ENCODE measurements at places on chromosomes 6 and 20. TPM values are rescaled to one million over a fixed set of nuclear protein-coding genes. Genes with fewer than 3 reads are reported as not detected.

GRCh38 chr6:69232496-69232895 is 564.3 kb downstream of the LMBRD1 start:
- H3K36me3 ChIP-seq = no peaks in the 10 kb centered on the region
- H3K4me3 ChIP-seq = no peak overlapping the region
- no peak for DNase-seq
- H3K27ac ChIP-seq = no peak overlapping the region
- peaks cover 24% of the 10 kb centered on the region for H3K27me3 ChIP-seq

DNA sequence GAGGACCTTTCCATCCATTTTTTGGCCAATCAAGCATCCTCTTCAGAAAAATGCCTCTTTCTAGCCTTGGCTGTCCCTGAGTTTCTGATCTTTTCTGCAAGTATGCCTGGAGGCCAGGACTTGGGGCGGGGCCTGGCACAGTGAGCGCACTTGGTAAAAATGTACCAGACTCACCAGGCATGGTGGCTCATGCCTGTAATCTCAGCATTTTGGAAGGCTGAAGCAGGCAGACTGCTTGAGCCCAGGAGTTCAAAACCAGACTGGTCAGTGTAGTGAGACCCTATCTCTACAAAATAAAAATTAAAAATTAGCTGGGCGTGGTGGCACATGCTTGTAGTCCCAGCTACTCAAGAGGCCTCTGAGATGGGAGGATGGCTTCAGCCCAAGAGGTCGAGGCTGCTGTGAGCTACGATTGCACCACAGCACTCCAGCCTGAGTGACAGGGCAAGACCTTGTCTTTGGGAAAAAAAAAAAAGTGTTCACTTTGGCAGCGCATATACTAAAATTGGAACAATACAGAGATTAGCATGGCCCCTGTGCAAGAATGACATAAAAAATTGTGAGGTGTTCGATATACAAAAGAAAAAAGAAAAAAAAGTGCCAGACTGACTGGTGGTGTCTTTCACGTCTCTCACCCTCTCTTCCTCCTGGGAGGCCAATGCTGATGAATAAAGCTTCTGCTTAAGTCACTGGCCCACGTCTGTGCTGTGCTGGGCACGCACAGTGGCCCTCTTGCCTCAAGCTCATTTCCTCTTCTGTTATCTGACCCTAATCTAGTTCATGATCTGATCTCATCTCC is 18.1 kb upstream of the SLC9A8 start:
- DNase-seq = no peak
- H3K27me3 ChIP-seq = peaks cover 3% of the 10 kb centered on the region
- H3K4me3 ChIP-seq = no peak overlapping the region

GRCh38 chr6:111871207-111871606 is 2.0 kb downstream of the FYN start:
- peaks cover 13% of the 10 kb centered on the region for H3K27me3 ChIP-seq
- peaks cover 45% of the 10 kb centered on the region for H3K4me1 ChIP-seq

- no peaks in the 10 kb centered on the region for H3K27me3 ChIP-seq
- H3K36me3 ChIP-seq = no peaks in the 10 kb centered on the region
- H3K27ac ChIP-seq = no peak overlapping the region
- H3K4me1 ChIP-seq = peaks cover 15% of the 10 kb centered on the region
These were observed 449.4 kb upstream of the PTCHD4 start for GRCh38 chr6:48560408-48560807.

- no peak overlapping the region for H3K4me3 ChIP-seq
- peaks cover 3% of the 10 kb centered on the region for H3K4me1 ChIP-seq
- DNase-seq = no peak
- H3K27ac ChIP-seq = no peak overlapping the region
- no peaks in the 10 kb centered on the region for H3K27me3 ChIP-seq
These were observed 63.4 kb downstream of the STXBP5 start for GRCh38 chr6:147267658-147268057.

- no peak overlapping the region for H3K27ac ChIP-seq
- H3K36me3 ChIP-seq = no peaks in the 10 kb centered on the region
- H3K4me1 ChIP-seq = peaks cover 14% of the 10 kb centered on the region
These were observed 201.5 kb upstream of the ZNF217 start for GRCh38 chr20:53795170-53795569.

GRCh38 chr6:109794201-109794923 is 103.3 kb downstream of the FIG4 start:
- no peak for DNase-seq
- peaks cover 12% of the 10 kb centered on the region for H3K36me3 ChIP-seq
- no peak overlapping the region for H3K4me3 ChIP-seq
- H3K27me3 ChIP-seq = no peaks in the 10 kb centered on the region
- H3K4me1 ChIP-seq = peaks cover 19% of the 10 kb centered on the region

- no peak overlapping the region for H3K27ac ChIP-seq
- H3K4me1 ChIP-seq = peaks cover 37% of the 10 kb centered on the region
- no peak for DNase-seq
- no peaks in the 10 kb centered on the region for H3K27me3 ChIP-seq
- no peaks in the 10 kb centered on the region for H3K36me3 ChIP-seq
These were observed 150.7 kb upstream of the SGK1 start for GRCh38 chr6:134468633-134469032.

DNA sequence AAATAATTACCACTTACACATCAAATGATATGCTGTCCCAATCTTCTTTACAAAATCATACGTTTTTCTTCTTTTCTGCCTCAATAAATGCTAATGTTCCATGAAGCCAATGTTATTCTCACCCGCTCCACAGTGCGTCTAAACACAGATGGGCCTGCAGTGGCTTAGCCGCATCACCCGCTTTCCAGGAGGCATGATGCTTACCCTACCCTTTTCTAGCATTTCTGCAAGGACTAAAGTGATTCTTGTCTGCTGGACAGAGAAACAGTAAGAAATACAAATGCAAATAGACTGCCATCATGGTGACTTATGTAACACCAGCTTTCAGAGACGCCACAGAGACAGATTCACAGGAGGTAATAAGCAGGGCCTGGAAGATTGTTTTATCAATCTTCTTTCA is 104.4 kb downstream of the RNASET2 start:
- no peaks in the 10 kb centered on the region for H3K4me1 ChIP-seq
- peaks cover 4% of the 10 kb centered on the region for H3K27me3 ChIP-seq
- no peak overlapping the region for H3K27ac ChIP-seq
- H3K4me3 ChIP-seq = no peak overlapping the region
- no peak for DNase-seq
- H3K36me3 ChIP-seq = no peaks in the 10 kb centered on the region

GRCh38 chr6:24691550-24691949 is 24.7 kb downstream of the ACOT13 start:
- no peaks in the 10 kb centered on the region for H3K27me3 ChIP-seq
- H3K27ac ChIP-seq = no peak overlapping the region
- H3K4me3 ChIP-seq = no peak overlapping the region
- DNase-seq = no peak
- H3K4me1 ChIP-seq = peaks cover 3% of the 10 kb centered on the region

- peak overlapping the region; percentile 64 for H3K4me3 ChIP-seq
- DNase-seq = no peak
- no peaks in the 10 kb centered on the region for H3K27me3 ChIP-seq
- H3K27ac ChIP-seq = peak overlapping the region; percentile 45
These were observed 55.0 kb downstream of the TRIM38 start for GRCh38 chr6:26017632-26017966.

DNA sequence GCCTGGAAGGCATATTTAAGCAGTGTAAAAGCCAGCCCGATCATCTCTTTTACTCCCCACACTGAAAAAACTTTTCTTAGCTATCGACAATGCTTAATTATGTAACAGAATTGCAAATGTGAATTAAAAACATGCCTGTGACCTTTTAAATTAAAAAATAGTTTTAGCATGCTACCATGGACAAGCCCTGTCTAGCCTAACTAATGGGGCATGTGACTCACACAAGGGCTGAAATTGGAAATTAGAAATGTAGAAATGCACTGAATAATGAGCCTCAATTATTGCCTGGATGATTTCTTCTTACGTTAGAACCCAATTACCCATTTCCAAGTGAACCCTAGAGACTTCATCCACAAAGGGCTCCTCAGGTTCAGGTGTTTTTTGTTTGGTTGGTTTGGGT is 82.7 kb downstream of the SIM1 start:
- no peaks in the 10 kb centered on the region for H3K4me1 ChIP-seq
- no peak overlapping the region for H3K27ac ChIP-seq
- no peaks in the 10 kb centered on the region for H3K36me3 ChIP-seq
- H3K4me3 ChIP-seq = no peak overlapping the region
- H3K27me3 ChIP-seq = no peaks in the 10 kb centered on the region
- DNase-seq = no peak

DNA sequence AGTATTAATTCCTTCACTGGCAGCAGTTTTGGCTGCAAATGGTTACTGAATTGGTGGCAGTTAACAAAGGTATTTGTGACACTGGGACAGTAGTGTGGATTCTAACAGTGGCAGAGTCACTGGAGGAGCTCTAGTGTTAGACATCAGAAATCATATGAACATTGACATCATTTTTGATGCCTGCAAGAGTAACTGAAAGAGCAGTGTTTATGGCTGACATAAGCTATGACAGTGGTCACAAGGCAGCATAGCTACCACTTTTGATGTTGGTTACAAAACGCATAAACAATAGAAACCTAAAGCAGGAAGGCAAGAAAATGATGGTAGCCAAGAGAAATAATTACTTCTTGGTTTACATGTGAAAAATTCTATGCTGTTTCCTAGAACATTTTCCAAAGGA is 326.7 kb upstream of the MAN1A1 start:
- H3K27ac ChIP-seq = no peak overlapping the region
- no peaks in the 10 kb centered on the region for H3K36me3 ChIP-seq
- H3K27me3 ChIP-seq = no peaks in the 10 kb centered on the region
- DNase-seq = no peak

DNA sequence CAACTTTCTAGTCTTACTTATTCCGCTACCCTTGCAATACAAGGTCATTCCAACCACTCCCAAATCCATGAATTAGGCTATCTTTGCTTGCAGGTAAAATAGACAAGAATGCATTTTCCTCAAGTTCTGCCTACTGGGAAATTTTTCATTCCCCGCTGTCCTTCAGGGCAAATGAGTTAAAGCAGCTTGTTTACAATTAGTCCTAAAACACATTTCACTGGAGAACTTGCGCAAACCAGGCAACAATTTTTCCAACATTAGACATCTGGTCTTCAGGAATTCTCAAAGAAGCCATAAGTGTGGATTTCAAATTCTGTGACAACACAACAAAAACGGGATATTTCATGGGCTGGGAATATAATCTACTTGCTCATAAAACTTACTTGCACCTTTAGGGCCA is 20.4 kb downstream of the SPINT4 start:
- DNase-seq = no peak
- H3K4me3 ChIP-seq = no peak overlapping the region
- no peaks in the 10 kb centered on the region for H3K36me3 ChIP-seq
- H3K27ac ChIP-seq = no peak overlapping the region

GRCh38 chr20:38581013-38581412 is at the start of gene ADIG:
TSS of gene ADIG (plus strand) at chr20:38581197. CDS start at chr20:38581251, 54 bp downstream.
- no peak for DNase-seq
- H3K4me1 ChIP-seq = no peaks in the 10 kb centered on the region
- no peaks in the 10 kb centered on the region for H3K27me3 ChIP-seq
- H3K4me3 ChIP-seq = no peak within 1 kb of the TSS

DNA sequence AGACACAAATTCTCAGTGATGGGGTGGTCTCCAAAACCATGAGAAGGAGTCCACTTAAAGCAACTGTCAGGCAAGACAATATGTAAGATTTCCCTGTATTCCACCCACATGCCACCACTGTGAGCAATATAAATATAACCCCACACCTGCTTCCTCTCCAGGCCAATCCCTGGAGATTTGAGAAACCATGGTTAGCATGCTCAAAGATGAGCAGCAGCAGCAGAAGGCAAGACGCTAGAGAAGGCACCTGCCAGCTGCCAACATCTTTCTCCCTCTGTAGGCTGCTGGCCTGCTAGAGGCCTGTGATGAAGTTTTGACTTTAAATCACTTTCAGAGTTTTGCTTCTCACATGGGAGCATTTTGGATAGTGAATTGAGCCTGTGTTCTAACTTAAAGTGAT is 7.9 kb upstream of the SOD2 start:
- no peak overlapping the region for H3K4me3 ChIP-seq
- peaks cover 8% of the 10 kb centered on the region for H3K36me3 ChIP-seq
- no peak for DNase-seq
- peak overlapping the region; percentile 77 for H3K27ac ChIP-seq
- no peaks in the 10 kb centered on the region for H3K27me3 ChIP-seq
- peaks cover 3% of the 10 kb centered on the region for H3K4me1 ChIP-seq

- H3K27me3 ChIP-seq = no peaks in the 10 kb centered on the region
- no peak overlapping the region for H3K4me3 ChIP-seq
- DNase-seq = no peak
- H3K4me1 ChIP-seq = no peaks in the 10 kb centered on the region
- no peaks in the 10 kb centered on the region for H3K36me3 ChIP-seq
These were observed 13.6 kb upstream of the RBM24 start for GRCh38 chr6:17267566-17267965.

DNA sequence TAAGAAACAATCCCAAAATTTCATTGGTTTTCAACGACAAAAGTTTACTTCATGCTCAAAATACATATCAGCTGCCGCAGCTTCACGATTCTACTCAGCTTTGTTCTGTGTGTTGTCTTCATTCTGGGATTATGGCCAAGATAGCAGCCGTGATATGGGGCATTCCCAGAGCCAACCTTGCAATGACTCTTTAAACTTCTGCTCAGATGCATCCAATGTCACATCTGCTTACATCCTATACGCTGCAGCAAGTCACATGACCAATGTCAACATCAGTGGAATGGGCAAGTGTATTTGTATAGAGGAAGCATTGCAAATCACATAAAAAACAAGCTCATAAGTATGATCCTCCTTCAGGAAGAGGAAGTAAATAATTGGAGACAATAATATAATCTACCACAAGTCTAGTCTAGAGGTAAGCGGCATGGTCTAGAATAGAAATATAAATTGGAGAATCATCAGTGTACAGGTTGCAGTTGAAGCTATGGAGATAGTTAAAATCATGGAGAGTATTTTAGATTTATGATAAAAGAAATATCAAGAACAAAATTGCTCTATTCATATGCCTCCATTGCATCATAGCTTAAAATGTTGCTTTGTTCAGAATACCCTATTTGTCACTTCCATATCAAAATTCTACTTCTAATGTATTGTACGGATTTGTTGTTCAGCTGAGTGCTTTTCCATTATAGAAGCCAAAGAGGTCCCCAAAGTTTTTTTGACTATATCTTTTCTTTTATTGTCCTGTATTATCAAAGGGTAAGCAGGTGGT is 7.2 kb upstream of the C6orf141 start:
- no peaks in the 10 kb centered on the region for H3K36me3 ChIP-seq
- no peak overlapping the region for H3K27ac ChIP-seq
- no peak overlapping the region for H3K4me3 ChIP-seq
- no peak for DNase-seq
- H3K27me3 ChIP-seq = peaks cover 3% of the 10 kb centered on the region

GRCh38 chr20:24745206-24745605 is 203.9 kb upstream of the CST7 start:
- H3K27ac ChIP-seq = no peak overlapping the region
- H3K4me3 ChIP-seq = no peak overlapping the region
- no peaks in the 10 kb centered on the region for H3K36me3 ChIP-seq
- peaks cover 1% of the 10 kb centered on the region for H3K4me1 ChIP-seq
- no peak for DNase-seq
- no peaks in the 10 kb centered on the region for H3K27me3 ChIP-seq

Gene MYL9
- total RNA-seq = 31.0 TPM

Gene SEMG1
- not detected for total RNA-seq

Gene MACROD2
- 6.4 TPM for total RNA-seq

Gene GLP1R
- total RNA-seq = 4.0 TPM

Gene SNAI1
- 1.7 TPM for total RNA-seq

Gene ZNF334
- 38.0 TPM for total RNA-seq

Gene ZBTB46
- 31.2 TPM for total RNA-seq

Gene SRMS
- not detected for total RNA-seq

Gene SOX4
- 293 TPM for total RNA-seq

Gene TGM6
- total RNA-seq = not detected
